Endothelial cell of coronary artery (primary cell): ENCODE measurements at places on chromosomes 2 and 18. TPM values are rescaled to one million over a fixed set of nuclear protein-coding genes. Genes with fewer than 3 reads are reported as not detected.

The CYS1 gene
- total RNA-seq: 0.09 and 0.19 TPM in 2 replicates

The RPL31 gene
- total RNA-seq: 1,937 and 2,025 TPM in 2 replicates

The ABCA12 gene
- under 0.01 TPM in 1 of 2 replicates, not detected in the other for total RNA-seq

The CIB4 gene
- total RNA-seq: not detected in 2 replicates

The AOX1 gene
- 3.9 and 14.3 TPM in 2 replicates for total RNA-seq

The SPDYA gene
- total RNA-seq: 0.81 and 1.3 TPM in 2 replicates

The TMEM200C gene
- under 0.01 TPM in 2 replicates for total RNA-seq

The SKOR2 gene
- total RNA-seq: not detected in 2 replicates

The PCARE gene
- under 0.01 TPM in 1 of 2 replicates, not detected in the other for total RNA-seq

The SLC66A2 gene
- total RNA-seq: 37.2 and 39.0 TPM in 2 replicates

The PLGLB1 gene
- 0.18 and 0.75 TPM in 2 replicates for total RNA-seq

The ERBB4 gene
- total RNA-seq: under 0.01 and 0.28 TPM in 2 replicates

The CACNB4 gene
- 0.18 and 0.28 TPM in 2 replicates for total RNA-seq

The UGT1A3 gene
- not detected in 2 replicates for total RNA-seq

The ST8SIA5 gene
- total RNA-seq: under 0.01 TPM in 1 of 2 replicates, not detected in the other

The RAMP1 gene
- total RNA-seq: 0.19 TPM in 1 of 2 replicates, not detected in the other

The ING5 gene
- total RNA-seq: 21.7 and 22.0 TPM in 2 replicates

The PDE11A gene
- total RNA-seq: under 0.01 and 0.09 TPM in 2 replicates

The MPP4 gene
- 7.4 and 8.9 TPM in 2 replicates for total RNA-seq
